ENCODE measurements at places on chromosomes 13 and 19.

DNA sequence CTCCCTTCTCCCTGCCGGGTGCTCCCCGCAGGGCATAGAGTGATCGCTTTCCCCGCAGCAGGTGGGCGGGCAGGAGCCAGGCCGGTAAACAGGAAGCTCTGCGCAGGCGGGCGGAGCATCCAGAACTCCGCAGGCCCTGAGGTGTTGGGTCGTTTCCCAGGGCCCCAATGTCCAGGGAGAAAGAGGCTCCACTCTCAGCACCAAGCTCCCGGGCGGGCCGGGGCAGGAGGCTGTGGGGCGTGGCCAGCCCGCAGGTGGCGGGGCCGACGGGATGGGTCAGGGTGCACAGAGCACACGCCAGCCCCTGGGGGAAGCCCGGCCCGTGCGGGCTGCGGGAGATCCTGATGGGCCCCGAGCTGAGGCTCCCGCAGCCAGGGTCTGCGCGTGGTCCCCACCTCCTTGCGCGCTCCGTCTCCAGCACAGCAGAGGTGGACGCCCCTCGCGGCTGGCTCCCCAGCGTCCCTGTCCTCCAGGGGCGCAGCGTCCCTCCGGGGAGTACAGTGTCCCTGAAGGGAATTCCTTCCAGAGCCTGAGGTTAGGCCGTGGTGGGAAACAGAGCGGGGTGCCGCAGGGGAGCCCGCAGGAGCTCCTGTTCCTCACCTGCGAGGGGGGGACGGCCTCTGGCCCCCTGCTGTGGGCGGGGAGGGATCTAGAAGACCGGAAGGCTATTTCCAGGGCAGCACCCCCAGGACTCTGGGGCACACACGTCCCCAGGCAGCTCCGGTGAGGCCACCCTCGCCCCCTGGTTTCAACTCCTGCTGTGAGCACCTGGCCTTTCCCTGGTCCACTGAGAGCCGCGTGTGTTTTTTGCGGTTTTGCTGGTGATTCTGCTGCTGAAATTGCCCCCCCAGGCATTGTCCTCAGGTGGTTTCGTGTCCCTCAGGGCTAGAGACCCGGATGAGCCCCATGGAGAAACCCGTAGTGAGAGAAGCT, 12.2 kb downstream of the PIP5K1C start:
- DNase-seq = no peak

DNA sequence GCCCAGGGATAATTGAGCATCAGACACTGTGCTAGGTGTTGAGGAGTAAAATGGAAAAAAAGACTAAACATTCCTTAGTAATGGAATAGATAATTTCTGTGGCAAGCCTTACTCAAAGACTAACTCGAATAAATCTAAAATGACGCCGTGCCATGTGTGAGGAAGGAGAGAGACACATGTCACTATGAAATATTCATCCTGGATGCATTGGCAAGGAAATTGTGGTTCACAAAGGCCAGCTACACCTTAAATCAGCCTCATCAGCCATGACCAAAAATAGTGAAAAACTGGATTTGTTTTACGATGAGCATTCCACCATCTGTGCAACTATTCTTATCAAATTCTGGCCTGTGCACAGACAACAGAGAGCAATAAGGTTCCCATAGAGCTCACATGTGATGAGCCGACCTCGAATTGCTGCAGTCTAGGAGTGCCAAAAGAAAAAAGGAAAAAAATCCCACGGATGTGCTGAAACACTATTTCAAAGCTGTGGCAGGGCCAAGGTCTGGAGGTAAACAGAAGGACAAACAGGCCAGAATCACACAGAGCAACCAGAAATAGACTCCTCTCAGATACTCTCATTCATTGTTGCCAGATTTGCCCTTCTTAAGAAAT, 505.7 kb downstream of the EFNB2 start:
- no peak for DNase-seq

DNA sequence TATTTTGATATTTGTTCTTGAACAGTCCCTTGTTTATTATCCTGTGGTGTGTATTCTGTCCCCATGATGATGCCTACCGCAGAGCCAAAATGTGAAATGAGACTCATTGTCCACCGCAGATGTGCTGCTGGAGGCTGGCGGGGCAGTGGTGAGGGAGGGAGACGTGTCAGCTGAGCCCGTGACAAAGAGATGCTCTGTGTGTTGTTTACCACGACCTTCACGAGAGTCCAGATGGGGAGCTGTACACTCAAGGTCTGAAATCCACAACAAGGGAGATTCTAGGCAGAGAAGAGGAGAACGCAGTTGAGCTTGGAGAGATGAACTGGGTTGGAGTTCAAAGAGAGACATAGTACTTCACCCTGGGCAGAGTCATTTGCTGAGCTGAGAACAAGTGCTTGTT, 20.8 kb upstream of the AMER2 start:
- no peak for DNase-seq

DNA sequence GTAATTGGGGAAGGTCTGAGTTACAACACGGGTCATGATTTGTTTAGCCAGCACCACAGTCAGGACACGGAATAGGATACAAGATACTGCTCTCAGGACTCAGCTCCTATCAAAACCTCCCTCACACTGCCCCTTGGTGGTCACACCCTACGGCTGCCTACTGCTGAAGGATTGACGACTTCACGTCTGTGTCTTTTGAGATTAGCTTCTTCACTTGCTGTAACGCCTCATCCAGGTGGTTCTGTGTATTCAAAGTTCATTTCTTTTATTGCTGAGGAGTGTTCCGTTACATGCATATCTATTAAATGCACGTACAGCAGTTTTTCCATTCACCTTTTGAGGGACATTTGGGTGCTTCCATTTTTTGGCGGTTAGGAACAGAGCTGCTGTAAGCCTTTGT, 46.3 kb downstream of the URI1 start:
- DNase-seq = no peak

- DNase-seq = no peak
Measured at GRCh38 chr19:5170329-5170745, 170.3 kb downstream of the PTPRS start.

DNA sequence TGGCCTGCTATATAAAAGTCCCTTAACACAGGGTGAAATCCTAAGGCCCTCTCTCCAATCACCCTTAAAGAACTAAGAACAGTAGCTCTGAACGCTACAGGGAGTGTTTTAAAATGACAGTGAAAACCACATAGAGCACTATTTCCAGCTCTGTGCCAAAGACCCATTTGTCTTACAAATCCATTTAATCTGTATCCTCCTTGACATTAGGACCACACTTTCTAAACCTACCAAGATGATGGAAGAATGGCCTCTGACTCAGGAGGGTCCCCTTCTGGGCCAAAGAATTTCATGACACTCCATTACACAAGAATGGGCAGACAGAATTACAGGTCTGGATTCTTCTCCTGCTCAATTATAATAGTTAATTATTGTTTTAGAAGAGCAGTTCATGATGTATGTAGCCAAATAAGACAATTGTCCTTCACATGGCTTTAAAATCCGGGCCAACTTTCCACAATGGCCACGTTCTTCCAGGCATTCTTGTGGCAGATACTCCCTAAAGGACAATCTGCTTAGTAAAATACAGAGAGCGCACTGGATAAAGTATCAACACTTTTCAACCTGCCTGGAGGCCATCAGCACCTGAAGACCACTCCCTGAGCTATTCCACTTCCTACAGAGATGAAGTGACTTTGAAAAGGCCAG, 61.0 kb downstream of the STK24 start:
- no peak for DNase-seq

GRCh38 chr13:31267126-31267784, 67.5 kb downstream of the B3GLCT start:
- no peak for DNase-seq

DNA sequence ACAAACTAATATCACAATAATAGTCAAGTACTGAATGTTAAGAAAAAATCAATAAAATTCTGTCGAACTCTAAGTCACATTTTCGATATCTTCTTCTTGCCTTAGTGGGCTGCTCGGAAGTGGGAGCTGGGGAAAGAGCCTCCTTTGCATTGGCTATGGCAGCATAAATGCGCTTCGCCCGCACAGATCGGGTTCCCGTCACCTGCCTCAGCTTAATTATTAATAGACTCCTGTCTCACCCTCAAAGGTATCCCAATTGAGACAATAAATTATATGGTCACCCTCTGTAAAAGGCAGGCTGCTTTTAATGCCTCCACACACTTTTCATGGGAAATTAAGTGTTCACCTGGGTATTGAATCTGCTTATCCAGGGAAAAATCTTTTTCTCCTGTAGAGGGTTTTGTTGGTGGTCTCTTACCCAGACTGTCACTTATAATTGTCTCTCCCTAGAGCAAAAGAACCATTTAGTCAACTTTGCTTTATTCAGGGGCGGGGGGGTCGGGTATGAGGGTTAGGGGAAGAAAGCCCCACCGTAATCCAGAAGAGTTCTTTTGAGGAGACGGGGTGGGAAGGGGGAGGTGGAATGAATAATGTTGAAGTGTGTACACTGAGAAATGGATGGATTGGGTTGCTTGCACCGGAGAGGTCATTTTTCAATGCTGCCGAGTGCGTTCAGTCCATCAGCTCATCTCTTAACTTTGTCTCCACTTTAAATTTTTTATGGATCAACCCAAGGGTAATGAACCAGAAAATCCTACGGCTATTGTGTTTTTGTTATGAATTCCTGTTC, 682.6 kb upstream of the SGCG start:
- no peak for DNase-seq

DNA sequence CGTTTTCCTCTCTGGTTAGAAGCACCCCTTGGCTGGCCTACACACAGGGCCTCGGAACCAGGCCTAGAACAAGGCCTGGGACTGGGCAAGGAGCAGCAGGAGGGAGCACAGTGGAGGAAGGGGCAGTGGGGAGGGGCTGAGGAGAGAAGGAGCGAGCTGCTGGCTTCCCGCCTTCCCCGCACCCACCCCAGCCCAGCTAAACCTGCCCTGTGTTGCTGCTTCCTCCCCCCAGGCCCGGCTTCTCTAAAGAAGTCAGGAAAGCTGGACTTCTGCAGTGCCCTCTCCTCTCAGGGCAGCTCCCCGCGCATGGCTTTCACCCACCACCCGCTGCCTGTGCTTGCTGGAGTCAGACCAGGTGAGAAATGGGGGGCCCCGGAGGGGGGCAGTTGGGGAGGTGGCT, 24.3 kb downstream of the LYL1 start:
- no peak for DNase-seq

- no peak for DNase-seq
Measured at GRCh38 chr19:19538785-19539166, 711 bp downstream of the CILP2 start.

- DNase-seq = no peak
Measured at GRCh38 chr19:55552206-55552605, 6.9 kb upstream of the SBK3 start.

DNA sequence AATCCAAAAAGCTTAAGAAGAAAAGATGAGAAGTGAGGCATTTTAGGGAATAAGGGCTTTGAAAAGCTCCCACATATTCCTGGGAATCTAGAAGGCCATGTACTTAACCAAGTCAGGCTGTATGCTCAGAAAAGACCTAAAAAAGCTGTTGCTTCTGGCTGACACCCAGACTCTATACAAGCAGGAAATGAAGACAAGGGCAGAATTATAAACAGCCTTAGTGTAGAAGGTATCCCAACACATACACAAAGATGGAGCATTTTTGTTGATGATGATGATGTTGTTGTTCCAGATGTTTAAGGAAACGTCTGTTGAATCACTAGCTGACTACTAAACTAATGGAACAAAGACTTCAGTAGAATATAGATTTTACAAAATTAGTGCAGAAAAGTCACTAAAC, 26.1 kb upstream of the N4BP2L1 start:
- no peak for DNase-seq

DNA sequence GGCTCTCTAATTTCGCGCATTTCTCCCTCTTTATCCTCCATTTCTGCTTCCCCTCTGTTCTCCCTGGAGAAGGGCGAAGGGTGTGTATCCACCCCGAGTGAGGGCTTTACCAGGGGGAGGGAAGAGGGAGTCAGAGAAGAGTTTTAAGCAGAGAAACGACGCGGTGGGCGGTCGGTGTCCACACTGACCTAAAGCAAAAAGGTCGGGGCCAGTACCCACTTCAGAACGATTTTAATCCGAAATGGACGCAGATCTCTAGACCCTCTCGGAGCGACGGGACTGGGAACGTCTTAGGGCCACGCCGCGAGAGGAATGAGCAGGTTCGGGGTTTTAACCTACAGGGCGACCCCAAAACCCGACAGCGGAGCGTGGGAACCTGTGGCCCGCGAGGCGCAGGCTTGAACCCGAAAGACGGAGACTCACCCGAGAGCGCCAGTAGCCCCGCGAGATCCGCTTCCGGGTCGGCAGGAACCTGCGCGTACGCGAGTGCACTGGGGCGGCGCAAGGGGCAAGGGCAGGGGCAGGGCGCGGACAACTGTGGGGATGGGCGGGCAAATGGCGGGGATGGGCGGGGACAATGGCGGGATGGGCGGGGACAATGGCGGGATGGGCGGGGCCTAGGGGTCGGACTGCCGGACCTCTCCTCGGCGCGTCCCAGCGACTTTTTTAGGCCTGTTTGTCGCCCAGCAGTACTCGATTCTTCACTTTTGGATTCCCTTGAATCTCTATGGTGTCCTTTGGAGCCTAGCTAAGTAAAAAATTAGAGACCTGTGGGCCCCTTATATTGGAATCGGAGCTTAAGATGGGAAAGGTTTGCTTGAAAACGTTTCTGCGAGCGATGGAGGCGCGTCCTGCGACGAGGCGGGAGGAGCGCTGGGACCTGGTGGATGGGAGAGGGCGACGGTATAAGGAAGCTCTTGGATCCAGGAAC, at the start of gene ZNF677:
ZNF677 (minus strand) TSS at position 463 of the 931 bp plus-strand sequence. CDS start 3,323 bp downstream, outside the sequence.
- peak; percentile 97 for DNase-seq

DNA sequence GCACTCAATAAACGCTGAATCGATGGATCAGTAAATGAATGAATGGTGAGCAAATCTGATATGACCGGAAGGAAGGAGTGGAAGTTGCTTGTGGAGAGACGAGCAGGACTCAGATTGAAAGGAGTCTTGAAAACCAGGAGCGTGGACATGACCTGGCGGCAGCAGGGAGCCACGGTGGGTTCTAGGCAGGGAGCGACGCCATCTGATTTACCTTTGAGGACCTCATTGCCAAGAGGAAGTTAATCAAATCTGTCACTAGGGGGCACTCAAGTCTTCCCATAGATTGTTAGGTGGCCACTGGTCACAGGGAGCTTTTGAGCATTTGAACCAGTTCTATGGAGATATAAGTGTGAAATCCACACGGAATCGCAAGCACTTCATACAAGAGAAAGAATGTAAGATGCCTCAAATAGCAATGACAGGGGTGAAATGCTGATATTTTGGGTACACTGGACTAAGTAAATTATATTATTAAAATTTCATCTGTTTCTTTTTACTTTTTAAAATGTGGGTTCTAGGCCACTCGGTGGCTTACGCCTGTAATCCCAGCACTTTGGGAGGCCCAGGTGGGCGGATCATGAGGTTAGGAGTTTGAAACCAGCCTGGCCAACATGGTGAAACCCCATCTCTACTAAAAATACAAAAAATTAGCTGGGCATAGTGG, 9.2 kb upstream of the FBN3 start:
- peak; percentile 43 for DNase-seq

DNA sequence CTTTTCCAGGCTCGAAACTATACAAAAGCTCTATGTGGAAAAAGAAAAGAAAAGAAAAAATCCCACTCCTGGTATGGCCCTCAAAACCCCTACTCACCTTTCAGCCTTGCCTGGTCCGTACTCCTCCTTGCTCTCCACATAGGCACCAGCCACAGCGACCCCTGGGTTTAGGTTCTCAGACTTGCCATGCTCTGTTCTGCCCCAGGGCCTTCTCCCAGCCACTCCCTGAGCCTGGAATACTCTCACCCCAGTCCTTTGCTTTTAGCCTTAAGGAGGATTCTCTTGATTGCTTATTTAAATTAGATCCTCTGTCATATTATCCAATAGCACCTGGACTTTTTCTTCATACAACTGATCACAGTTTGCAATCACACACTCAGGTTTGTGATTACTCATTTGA, 522.5 kb downstream of the DIAPH3 start:
- no peak for DNase-seq

All from NCI-H2227 treated with DMSO at 0.1 percent for 48 hours (cell line).